Dermis blood vessel endothelial cell (primary cell): ENCODE measurements at places on chromosomes 4 and X. TPM values are rescaled to one million over a fixed set of nuclear protein-coding genes. Genes with fewer than 3 reads are reported as not detected.
A peak's percentile ranks its signal among the peaks of the same experiment; 100 is the strongest.

GRCh38 chr4:85498068-85498733 lies 23.3 kb downstream of the ARHGAP24 start:
- DNase-seq: peak; percentile 30

DNA sequence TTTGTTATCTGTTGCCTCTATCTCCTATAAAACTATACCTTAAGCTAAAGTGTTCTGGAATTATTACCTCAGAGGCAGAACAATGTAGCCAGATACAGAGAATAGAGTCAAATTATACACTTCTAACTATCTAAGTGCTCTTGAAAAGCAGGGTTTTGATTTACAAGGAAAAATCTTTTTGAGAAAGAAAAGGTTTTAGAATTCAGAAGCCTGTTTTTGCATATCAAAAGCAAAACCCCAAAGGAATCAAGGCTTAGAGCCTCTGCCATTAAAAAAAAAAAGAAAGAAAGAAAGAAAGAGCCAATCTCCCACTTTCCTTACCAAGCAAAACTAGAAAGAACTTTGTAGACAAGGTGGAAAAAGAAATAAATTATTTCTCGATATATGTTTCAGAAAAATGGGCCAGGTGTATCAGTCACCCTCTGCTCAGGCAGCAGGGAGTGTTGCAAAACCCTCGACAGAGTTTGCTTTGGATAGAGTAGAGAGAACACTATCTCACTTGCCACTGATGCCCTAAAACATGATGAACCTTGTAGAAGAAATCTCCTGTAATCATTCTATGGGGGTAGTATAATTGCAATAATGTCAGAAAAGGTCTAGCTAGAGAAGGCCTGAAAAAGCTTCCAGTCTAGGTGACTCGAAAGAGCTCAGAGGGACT lies 318.3 kb downstream of the PCDH10 start:
- no peak for DNase-seq

GRCh38 chrX:38732866-38733265 lies 68.4 kb upstream of the MID1IP1 start:
- no peak for DNase-seq

The SOX3 gene
- total RNA-seq: not detected in 2 replicates

GRCh38 chrX:41382714-41383645 lies 49.0 kb downstream of the DDX3X start:
- DNase-seq: peak; percentile 8

DNA sequence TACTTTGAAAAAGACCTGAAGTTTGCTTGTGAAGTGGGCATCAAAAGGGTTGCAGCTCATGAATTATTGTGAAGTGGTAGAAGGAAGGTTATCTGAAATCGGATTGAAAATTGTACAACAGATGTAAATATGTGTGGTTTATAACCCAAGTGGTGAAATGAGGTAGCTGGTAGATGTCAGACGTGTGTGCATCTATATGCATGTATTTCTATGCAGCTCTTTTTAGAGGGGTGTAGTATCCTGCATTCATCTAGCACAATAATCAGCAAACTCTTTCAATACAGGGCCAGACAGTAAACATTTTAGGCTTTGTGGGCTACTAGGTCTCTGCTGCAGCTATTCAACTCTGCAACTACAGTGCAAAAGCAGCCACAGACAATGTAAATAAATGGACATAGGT lies 9.4 kb downstream of the ATRX start:
- DNase-seq: no peak

The AMER1 gene
- total RNA-seq: 2.2 and 2.5 TPM in 2 replicates

DNA sequence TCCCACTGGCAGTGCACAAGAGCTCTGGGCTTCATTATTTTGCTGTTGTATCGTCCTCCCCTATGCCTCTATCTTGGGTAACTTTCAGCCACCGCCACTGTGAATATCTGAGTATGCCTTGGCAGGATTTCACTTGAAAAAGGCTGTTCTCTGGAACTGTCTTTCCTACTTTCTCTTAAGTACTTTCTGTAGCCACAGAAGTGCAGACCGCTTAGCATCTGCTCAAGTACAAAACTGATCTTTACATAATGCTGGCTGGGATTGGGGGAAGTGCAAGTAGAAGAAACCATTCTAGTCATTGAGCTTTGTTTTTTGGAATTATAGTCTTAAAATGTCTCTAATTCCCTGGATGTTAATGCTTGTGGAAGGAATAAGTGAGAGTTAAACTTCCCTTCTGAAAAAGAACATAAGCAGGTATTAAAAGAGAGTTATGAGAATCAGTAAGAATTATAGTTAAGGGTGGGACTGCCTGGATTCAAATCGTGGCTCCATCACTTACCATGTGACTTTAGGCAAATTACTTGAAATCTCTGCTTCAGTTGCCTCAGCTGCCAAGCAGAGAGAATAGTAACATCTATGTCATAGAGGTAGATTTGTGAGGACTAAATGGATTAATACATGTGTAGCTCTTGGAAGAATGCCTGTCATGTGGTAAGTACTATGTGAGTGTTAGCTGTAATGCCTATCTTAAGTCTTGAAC lies 77.5 kb downstream of the MID1IP1 start:
- no peak for DNase-seq

GRCh38 chr4:26218677-26219605 lies 101.9 kb upstream of the RBPJ start:
- DNase-seq: no peak

DNA sequence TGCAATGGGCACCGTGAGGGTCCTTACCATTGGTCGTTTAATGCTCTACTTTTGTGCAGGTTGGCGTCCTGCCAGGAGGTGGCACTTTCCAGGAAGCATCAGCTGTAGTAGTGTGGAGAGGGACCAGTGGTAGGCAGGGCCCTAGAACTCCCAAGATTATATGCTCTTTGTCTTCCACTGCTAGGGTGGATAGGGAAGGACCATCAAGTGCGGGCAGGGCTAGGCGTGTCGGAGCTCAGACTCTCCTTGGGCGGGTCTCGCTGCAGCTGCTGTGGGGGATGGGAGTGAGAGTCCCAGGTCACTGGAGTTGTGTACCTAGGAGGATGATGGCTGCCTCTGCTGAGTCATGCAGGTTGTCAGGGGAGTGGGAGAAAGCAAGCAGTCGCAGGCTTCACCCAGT lies 134.7 kb downstream of the KLF8 start:
- DNase-seq: no peak

The SERTM2 gene
- not detected in 2 replicates for total RNA-seq

The ADH1B gene
- total RNA-seq: not detected in 2 replicates

The VSIG1 gene
- total RNA-seq: 0.51 and 0.65 TPM in 2 replicates
